ENCODE measurements at places on chromosomes 4 and X.

DNA sequence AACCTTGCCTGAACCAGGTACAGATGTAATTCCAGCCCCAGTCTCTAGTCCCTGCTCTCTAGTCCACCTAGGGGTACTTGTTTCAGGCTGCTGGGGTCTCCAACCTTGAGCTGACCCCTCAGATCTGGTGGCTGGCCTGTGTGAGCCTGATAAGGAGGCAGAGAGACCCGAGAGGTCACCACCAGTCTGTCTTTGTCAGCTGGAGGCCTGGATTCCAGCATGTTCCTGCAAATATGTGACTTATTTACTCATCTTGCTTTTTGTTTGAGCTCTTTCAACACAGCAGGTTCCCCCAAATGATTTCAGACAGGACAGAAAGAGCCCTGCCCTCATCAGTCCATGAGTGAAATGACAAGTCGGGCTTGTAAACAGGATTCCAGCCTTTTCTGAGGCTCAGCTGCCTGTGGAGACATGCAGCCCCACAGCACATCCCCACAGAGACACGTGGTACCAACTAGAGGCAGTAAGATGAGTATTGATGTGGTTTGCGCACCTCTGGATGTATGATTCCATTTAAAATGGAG lies 37.5 kb upstream of the STK26 start:
- DNase-seq: no peak

DNA sequence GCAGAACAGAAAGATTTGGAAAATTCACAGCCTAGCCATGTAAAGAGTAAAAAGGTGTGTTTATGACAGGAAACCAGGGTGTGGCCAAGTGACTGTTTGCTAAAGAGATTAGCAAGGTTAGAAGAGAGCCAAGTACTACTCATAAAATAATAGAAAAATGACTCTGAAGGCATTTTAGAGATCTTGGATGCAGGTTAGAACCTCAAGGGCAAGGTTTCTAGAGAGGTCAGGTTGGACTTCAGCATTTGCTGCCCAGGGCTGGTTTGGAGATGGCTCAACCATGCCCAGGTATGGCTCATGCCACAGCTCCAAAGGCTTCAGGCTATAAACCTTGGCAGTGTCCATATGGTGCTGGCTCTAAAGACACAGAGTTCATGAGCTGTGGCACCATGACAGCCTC lies 40.6 kb upstream of the ADGRA3 start:
- DNase-seq: no peak

- no peak for DNase-seq
Measured at GRCh38 chr4:4840351-4840750, 19.1 kb upstream of the MSX1 start.

DNA sequence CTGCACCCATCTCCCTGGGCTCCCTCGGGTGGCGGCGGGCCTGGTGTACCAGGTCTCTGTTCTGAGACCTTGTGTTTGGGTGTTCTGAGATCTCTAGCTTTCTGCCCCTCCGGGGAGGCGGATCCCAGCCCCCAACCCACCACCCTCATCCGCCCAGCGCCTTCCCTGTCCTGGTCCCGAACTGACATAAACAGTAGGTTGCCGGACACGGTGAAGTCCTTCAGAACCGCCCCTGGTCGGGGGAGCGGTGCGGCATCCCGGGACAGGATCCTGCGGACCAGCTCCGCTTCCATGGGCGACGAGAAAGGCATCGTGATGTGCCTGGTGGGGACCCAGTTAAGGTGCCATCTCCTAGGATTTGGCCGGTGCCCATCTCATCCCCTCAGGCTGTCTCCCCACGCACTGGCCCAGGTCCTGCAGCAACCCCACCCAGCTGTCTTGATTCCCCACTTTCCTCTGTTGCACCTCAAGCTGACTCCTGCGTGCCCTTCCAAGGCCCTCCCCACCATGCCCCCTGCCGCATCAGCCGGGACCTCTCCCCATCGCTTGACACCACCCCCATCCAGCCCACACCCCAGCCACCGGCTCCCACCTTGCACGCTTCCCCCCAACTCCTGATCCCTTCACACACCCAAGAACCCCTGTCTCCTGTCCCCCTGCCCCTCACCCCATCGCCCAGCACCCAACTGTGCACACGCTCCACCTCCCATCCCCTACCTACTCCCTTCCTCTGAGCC lies 900 bp downstream of the CTAG2 start:
- no peak for DNase-seq

GRCh38 chrX:69258893-69259292 lies 93.6 kb upstream of the PJA1 start:
- DNase-seq: no peak

DNA sequence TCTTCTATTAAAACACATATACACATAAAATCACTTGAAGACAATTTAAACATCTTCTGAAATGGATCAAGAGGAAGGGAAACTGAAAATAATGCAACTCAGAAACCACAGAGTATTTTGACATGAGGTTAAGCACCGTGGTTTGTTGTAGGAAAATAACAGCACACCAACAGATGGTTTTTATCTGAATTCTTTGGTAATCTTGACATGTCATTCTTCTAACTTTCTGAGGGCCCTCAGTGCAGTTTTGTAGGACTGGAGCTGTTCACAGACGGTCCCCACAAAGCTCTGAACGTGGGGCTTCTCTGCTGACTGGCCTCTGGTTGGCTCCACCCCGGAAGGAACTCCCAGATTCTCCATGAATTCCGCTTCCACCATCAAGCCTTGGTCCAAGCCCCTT lies 16.0 kb upstream of the TLR8 start:
- no peak for DNase-seq

GRCh38 chrX:13087322-13088155 lies 43.1 kb upstream of the FAM9C start:
- DNase-seq: peak; percentile 45

DNA sequence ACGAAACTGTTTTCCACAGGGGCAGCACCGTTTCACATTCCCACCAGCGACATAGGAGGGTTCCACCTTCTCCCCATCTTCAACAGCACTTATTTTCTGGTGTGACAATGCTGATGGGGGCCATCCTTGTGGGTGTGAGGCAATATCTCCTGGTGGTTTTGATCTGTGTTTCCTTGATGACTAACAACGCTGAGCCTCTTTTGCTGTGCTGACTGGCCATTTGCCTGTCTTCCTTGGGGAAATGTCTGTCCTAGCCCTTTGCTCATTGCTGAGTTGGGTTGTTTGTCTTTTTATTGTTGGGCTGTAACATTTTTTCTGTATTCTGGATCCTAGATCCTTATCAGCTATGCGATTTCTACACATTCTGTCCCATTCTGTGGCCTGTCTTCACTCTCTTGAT lies 33.7 kb downstream of the ATP2B3 start:
- no peak for DNase-seq

DNA sequence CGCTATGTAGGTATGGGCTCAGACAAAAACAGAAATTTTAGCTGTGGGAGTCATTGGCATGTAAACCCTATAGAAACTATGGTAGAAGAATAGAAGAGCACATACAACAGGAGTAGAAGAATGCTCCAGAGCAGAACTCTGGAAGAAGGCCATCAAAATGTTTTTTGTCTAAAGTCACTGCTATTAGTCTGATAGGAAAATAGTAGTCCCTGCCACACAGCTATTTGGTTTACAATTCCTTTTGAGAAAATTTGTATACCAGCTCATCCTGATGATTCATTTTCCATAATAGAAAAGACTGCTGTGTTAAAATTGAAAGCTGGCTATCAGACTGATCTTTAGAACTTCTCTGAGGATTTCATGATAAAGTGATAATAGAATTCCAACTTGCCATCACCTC lies 32.8 kb upstream of the ADAD1 start:
- no peak for DNase-seq

DNA sequence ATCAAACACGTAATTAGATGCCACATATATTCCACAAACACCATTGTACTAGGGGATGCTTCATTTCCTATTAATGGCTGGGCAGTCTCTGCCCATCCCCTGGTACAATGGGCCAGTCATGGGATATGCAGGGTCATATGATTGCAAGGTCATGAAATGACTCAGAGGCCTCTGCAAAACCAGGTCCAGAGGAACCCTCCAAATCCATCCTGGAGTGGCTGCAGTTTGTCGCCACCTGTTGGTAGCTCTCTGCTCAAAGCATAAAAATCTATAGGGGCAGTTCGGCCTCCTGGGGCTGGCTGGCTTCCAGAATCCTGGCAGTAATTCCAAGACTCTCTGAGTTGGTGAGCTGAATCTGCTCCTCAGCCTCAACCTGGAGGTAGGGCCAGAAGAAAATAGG lies 22.9 kb upstream of the PUDP start:
- DNase-seq: peak; percentile 4

DNA sequence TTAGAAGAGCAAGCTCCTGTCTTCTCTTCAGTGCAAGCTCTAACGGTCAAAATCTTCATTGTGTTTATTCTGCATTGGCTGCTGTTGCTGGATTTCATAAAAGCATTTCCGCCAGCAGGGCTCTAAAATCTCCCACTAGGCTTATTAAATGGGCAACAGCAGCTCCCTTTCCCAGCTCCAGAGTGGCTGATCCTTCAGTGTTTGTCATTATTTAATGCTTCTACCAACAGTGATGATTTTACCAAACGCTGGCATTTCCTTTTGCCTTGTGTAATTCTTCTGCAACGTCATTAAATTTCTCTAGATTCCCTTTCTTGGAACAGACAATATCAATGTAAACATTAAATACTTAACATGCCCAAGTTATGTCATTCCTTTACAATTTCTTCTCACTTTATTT lies 20.1 kb downstream of the SLC7A11 start:
- no peak for DNase-seq

- DNase-seq: no peak
Measured at GRCh38 chrX:49197543-49198087, 2.4 kb downstream of the SYP start.

DNA sequence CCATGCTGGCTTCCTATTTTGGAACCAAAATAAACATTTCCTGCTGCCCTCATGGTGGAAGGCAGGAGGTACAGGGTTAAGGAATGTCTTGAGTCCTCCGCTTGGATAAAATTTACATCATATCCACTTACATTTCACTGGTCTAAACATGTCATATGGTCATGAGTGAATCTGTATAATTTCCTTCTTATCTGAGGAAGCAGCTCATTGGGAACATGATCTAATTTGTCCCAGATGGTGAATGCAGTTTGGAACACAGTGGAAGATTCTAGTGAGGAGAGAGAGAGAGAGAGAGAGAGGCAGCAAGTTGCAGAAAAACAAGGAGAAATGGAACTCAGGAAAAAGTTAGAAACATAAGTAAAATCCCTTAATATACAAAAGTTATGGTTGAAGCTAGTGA lies 46.8 kb downstream of the MXRA5 start:
- DNase-seq: no peak
